ENCODE measurements at places on chromosomes 7 and 10. TPM values are rescaled to one million over a fixed set of nuclear protein-coding genes. Genes with fewer than 3 reads are reported as not detected.

GRCh38 chr7:92092210-92092609 lies 42.1 kb downstream of the CYP51A1 start:
- DNase-seq = no peak

DNA sequence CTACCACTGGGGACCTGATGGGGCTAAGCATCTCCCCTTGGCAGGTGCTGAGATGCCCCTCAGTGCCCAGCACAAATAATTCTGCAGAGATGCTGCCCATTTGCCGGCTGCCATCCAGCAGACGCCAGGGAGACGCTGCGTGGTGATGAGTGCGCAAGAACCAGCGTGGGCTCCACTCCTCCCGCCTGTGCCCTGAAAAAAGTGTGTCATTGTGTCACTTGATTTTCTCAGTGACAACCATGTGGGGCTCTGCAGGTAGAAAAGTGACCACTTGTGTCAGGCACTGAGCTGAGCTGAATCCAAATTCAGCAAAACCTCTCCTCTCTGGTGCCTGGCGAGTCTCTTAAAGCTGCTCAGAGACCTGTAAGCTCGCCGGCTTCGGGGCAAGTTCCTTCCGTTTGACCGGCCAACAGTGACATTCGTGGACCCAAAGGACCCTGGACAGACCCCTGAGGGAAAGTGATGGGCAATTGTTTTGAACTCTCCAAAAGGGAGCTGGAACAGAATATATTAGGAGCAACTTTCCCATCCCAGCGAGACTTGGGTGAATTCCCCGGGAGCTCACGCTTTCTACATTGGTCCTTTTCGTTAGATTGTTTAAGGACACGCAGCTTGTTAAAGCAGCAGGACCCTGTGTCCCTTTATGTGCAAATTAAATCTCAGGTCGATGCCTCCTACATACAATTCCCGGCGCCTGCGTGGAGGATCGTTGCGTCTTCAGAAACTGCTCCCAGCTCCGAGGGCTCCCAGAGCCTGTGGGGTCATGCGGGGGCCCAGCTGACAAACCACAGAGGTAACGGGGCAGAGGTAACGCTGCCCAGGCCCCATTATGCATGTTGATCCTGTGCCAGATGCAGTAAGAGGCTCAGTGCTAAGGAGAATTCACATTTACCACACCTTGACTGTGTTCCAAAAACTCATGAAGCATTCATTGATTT lies 332.7 kb downstream of the ADARB2 start:
- DNase-seq = no peak

Gene GJD4
- polyA plus RNA-seq = not detected

DNA sequence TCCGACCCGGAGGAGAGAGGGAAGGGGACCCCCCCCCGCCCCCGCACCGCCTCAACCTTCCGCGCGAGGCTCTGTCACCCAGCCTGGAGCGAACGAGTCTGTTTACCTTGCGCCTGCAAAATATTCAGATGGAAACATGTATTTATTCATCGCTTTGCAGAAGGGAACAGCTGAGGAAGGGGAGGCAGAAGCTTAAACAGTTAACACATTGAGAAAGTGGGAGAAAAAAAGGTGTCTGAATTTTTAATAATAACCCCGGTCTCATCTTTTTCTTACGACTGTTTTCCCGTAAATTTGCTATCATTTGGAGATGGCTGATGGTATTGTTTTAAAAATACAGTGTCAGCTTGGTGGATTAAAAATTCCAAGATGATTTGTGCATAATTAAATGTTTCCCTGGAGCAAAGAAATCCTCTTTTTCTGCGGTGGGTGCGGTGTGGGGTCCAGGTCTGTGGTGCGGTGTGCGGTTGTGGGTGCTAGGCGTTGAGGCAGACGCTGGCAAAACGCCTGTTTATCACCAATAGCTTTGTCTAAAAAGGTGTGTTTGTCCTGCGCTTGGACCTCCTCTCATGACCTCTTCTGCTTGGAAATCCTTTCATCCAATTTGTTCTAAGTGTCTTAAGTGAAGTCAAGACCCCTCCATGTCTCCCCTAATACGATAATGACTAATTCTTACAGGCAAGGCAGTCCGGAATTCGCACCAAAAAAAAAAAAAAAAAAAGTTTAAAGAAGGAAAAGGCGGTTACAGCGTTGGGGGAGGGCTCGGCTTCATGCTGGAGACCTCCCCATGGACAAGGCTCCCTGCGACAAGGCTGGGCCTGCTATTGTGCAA lies 1.6 kb downstream of the UNCX start:
- DNase-seq = no peak

GRCh38 chr10:1078668-1079067 lies 22.5 kb downstream of the WDR37 start:
- peak; percentile 75 for DNase-seq

Gene SEMA4G
- polyA plus RNA-seq = 153 TPM

DNA sequence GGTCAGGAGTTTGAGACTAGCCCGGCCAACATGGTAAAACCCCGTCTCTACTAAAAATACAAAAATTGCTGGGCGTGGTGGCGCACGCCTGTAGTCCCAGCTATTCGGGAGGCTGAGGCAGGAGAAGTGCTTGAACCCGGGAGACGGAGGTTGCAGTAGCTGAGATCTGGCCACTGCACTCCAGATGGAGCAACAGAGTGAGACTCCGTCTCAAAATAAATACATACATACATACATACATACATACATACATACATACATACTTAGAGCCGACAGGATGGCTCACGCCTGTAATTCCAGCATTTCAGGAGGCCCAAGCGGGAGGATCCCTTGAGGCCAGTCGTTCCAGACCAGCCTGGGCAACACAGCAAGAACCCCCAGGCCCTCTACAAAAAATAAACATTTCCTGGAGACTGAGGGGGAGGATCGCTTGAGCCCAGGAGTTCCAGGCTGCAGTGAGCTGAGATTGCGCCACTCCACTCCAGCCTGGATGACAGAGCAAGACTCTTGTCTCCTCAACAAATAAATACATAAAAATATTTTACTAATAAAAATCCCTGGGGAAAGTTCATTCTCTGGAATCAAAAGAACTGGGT lies 90.9 kb upstream of the TNRC18 start:
- DNase-seq = no peak

DNA sequence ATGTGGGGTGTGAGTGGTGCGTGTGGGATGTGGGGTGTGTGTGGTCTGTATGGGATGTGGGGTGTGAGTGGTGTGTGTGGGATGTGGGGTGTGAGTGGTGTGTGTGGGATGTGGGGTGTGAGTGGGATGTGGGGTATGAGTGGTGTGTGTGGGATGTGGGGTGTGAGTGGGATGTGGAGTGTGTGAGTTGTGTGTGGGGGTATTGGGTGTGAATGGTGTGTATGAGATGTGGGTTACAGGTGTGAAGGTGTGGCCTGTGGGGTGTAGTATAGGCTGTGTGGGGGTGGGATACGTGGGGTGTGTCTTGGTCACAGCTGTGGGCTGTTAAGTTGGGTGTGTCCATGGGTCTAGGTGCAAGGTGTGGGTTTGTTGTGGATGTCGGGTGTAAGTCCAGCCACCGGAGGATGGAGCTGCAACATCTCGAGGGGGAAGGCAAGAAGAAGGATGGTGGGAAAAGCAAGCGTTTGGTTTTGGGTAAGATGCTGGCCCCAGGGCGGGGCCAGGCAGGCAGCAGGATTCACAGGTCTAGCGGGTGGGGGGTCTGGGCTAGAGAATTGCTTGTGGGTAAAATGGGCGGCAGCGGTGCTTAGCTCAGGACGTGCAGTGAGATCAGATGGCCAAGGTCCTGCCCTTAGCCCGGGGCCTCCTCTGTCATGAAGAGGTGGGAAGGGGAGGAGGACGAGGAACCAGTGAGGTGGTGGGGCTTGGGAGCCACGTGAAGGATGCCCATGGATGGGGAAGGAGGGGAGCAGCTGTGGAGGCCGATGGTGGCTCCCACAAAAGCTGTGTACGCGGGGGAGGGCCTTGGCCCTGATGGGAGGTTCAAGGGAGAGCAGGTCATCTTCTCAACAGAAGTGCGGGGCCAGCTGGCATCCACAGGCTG lies 60.1 kb downstream of the CFAP46 start:
- no peak for DNase-seq

- no peak for DNase-seq
These were observed 9.6 kb downstream of the RET start for GRCh38 chr10:43086321-43086942.

Gene COL17A1
- polyA plus RNA-seq = 78.1 TPM

- peak; percentile 54 for DNase-seq
These were observed 3.4 kb downstream of the PDGFA start for GRCh38 chr7:516216-516605.

- no peak for DNase-seq
These were observed 57.2 kb upstream of the STRIP2 start for GRCh38 chr7:129376778-129377700.

DNA sequence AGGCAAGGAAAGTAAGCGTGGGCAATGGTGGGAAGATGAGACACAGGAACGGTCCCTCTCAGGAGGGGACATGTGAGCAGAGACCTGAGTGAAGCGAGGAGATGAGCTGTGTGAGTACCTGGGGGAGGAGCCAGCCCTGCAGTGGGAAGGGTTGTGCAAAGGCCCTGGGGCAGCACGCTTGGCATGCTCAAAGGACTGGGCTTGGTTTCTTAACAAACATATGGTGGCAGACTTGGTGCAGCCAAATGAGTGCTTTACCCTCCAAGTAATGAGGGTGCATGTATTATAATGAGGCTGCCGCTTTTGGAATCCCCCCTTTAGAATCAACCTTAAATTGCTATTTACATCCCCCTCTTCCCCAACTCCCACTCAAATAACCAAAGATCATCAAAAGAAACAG lies 152.7 kb upstream of the FRMD4A start:
- no peak for DNase-seq

Gene CARD11
- polyA plus RNA-seq = 2.4 TPM

DNA sequence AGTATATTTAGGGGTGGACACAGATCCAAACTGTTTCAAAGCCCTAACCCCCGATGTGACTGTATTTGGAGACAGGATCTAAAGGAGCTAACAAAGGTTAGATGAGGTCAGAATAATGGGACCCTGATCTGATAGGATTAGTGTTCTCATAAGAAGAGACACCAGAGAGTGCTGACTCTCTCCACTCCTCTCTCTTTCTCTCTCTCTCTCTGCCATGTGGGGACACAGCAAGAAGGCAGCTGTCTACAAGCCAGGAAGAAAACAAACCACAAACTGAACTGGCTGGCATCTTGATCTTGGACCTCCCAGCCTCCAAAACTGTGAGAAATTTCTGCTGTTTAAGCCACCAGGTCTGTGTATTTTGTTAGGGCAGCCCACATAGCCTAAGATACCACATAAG lies 84.7 kb upstream of the KDM7A start:
- DNase-seq = no peak

DNA sequence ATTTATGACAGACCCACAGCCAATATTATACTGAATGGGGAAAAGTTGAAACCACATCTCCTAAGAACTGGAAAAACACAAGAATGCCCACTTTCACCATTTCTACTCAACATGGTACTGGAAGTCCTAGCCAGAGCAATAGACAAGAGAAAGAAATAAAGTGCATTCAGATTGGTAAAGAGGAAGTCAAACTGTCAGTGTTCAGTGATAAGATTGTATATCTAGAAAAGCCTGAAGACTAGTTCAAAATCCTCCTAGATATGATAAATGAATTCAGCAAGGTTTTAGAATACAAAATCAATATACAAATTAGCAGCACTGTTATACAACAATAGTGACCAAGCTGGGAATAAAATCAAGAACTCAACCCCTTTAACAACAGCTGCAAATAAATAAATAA lies 6.9 kb upstream of the ZNF138 start:
- no peak for DNase-seq

Gene PLEKHS1
- polyA plus RNA-seq = 40.5 TPM

Gene FKBP6
- not detected for polyA plus RNA-seq

GRCh38 chr7:149770728-149771636 lies 2.4 kb downstream of the ZNF467 start:
- peak; percentile 10 for DNase-seq

GRCh38 chr7:8303904-8304528 lies 42.0 kb upstream of the ICA1 start:
- no peak for DNase-seq
